Mesothelial cell of epicardium (in vitro differentiated cells): ENCODE measurements at places on chromosomes 5 and 9.

GRCh38 chr9:83266331-83266665, 203.4 kb upstream of the RASEF start:
- no peak for DNase-seq

DNA sequence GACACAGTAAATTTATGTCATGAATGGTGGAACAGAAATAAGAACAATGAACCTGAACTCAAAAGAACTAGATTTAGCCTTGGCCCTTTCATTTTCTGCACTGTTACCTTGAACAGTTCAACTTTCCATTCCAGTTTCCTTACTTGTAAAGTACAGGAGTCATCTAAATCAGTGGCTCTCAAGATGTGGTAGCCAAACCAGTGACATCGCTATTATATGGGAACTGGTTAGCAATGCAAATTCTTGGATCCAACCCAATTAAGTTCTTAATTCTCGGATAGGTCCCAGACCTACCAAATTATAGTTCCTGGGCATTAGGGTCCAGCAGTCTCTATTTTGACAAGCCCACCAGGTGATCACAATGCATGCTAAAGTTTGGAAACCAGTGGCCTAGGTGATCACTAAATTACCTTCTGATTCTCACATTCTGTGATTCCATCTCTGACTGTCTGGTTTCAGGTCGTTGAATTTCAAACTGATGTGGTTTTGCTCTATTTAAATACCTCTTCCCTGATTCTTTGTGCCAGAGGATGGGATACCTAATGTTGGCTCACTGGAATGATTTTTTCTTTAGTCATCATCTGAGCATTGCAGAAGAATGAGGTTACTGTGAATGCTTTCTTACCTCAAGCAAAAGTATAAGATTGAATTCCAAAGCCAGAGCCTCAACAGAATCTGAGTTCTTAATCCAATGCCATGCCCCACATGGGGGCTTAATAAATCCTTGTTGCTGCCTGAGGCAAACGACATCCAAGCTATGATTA, 253.8 kb downstream of the ENC1 start:
- DNase-seq: no peak

DNA sequence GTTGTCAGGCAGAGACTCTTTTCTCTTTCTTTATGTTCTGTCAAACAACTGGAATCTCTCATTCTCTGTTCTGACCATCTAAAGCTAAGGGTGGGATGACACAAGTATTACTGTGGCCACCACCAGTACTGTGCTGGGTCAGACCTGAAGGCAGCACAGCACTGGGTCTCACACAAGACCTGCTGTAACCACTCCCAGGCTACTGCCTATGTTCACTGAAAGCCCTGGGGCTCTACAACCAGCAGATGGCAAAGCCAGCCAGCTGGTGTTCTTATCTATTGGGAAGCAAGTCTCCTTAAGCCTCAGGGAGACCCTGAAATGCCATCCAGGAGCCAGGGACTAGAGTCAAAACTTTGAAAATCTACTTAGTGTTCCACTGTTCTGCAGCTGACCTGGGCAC, 189.5 kb downstream of the SLCO4C1 start:
- DNase-seq: no peak

DNA sequence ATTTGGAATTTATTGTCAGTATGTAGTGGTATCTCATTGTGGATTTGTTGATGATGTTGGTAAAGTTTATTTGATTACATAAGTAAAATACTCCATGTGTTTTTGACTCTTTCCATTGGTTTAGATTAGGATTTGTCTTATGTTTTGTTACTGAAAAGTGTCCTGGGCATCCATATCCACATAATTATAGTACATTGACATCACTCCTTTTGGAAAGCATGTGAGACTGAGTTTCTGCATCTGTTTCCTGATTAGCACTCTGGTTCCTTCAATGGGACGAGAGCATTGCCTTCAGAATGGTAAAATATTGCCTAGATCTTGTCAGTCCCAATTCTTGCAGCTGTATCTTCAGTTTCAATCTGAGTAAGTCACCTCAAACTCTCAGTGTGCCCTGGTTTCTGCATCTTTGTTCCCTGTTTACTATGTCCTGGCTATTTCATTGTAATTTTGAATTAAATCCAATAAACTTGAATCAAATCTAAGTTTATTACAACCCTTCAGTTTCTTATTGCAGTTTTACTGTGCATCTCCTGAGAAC, 128.1 kb downstream of the FBXO38 start:
- no peak for DNase-seq

- no peak for DNase-seq
These were observed 351.2 kb downstream of the EBF1 start for GRCh38 chr5:158748522-158748921.

DNA sequence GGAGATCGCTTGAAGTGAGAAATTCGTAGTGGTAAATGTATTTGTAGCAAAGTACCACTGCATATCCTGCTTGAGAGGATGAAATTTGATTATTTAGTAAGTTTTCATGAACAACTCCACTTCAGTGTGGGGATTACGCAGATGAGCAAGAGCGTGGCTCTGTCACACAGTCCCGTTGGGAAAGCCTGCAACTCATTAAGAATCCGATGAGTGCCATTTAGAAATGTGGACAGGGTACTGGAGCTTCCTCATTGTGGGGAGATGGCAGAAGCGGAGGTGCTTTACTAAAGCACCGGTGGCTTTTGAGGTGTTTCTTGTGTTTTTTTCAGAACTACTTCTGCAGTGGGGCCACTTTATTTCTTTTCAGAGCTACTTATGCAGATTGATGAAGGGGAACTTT, 1.4 kb downstream of the TJP2 start:
- DNase-seq: no peak

GRCh38 chr9:132239518-132239917, 77.7 kb downstream of the NTNG2 start:
- no peak for DNase-seq

DNA sequence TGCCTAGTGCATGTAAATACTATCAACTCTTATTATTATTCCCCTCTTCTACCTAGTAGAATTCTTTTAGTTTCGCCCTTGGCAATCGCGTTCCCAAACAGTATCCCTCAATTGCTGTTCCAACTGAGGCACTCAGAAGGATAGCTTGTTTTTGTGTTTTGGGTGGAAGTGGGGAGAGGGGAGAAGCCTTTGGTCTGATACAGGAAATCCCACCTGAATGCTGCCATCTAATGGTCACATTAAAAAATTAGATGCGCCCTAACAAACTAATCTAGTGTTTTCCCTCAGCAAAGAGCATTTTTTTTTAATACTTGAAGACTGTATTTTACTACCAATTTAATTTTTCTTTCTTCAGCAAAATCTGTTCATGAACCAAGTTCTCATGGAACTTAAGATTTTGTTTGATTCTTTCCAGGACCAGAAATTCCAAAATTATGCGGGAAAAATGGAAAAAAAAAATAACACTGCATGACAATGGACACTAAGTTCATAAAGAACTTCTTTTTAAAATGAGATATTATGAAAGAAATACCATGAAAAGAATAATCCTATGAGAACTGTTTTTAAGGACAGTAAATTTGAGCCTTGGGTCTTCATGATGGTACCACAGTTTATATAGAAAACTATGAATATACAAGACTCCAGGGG, 22.2 kb upstream of the GLDC start:
- DNase-seq: no peak

DNA sequence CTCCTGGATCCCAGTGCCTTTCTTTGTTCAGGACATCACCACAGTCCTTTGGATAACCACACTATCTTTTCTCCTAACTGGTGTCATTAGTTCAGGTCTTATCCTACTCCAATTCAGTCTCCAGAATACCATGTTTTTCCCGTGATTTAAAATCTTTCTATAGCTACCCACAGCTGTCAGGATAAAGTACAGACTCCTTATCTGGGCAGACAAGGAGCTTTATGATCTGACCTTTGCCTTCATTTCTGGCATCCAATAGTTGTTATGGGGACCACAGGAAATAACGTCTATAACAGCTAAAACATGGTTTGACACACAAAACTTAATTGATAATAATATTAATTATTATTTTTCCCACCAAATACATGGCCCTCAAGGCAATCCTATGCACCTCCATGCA, 125.6 kb downstream of the ARL15 start:
- no peak for DNase-seq
